CD4-positive, alpha-beta T cell treated with Interleukin-17A for 4 hours (primary cell): ENCODE measurements at places on chromosomes 2 and 18.

GRCh38 chr18:54867131-54867530 is 38.9 kb downstream of the RAB27B start:
- no peak for DNase-seq

DNA sequence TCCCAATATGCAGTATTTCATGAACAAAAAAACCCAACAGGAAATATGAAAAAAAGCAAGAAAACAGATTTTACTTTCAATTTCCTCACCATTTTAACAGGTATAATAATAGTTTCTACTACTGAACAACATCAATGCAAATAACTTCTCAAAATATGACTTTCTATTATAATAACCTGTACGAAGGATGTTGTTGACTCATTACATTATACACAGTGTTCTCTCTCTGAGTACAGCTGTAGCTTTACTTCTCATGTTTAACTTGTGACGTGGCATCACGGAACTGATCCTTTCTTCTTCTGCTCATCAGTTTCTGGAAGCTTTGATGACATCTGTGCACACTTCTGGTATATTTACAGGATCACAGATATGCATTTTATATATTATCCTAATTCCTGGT is 40.0 kb downstream of the FAM228A start:
- no peak for DNase-seq

GRCh38 chr2:225033440-225034318 is 8.6 kb downstream of the DOCK10 start:
- no peak for DNase-seq

- DNase-seq: no peak
These were observed 34.1 kb downstream of the SOCS6 start for GRCh38 chr18:70322928-70323327.

DNA sequence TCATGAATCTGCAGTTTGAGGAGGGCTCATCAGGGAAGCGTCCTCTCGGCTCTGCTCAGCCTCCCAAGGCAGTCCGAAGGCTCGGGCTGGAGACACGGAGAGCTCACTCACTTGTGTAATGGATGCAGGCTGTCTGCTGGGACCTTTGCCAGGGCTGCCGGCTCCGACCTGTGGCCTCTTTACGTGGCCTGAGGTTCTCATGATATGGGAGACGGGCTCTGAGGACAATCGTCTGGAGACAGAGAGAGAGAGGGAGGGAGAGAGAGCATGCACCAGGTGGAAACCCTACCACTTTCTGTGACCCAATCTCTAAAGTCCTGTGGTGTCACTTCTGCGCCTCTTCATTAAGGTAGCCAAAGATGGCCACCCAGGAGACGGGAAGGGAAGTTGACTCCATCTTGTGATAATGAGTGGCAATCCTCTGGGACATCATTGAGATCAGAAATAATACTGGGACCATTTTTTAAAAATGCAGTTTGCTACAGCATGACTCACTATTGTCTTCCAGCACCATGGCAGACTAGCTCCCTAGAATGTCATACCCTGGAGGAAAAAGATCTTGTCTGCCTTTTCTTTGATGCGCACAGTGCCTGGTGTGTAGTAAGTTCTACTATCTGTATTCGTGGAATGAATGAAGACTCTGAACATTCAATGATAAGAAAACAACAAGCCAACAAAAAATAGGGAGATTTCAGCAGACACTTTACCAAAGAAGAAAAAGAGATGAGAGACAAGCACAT is 60.2 kb downstream of the CD8B2 start:
- no peak for DNase-seq

DNA sequence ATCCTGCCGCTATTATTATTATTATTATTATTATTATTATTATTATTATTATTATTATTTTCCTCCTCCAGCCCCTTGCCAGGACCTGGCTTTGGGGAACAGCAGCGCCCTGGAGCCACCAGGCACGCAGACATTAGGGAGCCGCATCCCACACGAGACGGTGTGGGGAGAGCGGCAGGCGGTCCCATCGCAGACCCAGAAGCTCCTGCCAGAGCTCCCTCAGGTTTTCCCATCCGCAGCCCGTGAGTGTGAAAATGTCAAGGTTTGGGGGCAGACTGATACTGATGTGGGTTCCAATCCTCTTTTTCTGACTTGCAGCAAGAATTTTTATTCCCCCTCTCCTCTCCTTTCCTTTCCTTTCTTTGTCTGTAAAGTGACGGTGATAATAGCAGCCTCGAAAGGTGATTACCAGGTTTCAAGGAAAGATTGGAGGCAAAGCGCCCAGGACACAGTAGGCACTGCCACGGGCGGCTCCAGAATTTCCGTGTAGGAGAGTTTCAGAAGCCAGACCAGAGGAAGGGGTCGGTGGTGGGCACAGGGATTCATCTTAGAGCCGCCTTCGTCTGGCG is 816 bp downstream of the SCTR start:
- no peak for DNase-seq

DNA sequence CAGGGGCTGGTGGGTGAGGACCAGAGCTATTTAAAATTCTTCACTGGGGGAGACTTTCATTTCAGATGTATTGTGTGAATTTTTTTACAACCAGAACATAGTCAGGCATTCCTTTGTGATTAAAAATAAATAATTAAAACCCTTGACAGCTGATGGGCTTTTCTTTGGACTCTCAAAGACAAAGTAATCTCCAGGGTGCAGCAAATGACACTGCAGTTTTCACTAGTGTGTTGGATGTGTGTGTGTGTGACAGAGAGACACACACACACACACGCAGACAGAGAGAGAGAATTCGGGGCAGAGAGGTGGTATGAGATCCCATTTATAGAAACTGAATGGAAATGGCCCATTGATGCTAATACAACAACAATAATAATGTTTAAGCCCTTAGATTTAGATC is 10.3 kb upstream of the GALNT14 start:
- DNase-seq: no peak

GRCh38 chr18:3350566-3351527 is 88.9 kb downstream of the MYL12B start:
- no peak for DNase-seq

DNA sequence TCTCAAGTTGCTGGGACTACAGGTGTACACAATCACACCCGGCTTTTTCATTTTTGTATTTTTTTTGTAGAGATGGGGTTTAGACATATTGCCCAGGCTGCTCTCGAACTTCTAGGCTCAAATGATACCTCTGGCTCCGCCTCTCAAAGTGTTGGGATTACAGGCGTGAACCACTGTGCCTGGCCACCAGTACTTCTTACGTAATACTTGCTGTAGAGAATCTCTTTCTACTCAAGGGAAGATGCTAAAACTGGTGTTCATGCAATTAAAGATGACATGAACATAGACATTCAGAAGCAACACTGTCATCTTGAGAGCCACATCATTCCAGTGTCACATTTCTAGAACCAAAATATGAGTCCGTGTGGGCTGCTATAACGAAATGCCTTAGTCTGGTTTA is 53.7 kb upstream of the FRZB start:
- DNase-seq: no peak

DNA sequence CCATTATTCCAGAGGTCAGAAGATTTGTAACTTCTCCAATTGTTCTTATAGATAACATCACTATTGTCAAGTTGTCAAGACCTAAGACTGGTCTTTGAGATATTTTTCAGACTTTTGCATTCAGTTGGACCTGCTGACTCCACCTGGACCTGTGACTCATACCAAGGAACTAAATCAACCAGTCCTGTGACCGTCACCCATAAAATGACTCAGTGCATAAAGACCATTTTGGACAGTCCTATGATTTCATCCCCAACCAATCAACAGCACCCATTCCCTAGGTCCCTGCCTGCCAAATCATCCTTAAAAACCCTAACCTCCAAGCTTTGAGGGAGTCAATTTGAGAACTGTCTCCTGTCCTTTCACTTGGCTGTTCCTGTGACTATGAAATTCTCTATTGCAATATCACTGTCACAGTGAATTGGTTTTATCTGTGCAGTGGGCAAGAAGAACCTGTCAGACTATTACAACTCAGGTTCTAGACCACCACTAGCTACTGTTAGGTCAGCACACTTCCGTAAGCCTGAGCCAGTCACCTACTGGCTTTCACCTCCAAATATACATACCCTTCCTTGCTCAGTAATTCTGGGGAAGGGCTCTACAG is 17.1 kb downstream of the DPP4 start:
- no peak for DNase-seq

DNA sequence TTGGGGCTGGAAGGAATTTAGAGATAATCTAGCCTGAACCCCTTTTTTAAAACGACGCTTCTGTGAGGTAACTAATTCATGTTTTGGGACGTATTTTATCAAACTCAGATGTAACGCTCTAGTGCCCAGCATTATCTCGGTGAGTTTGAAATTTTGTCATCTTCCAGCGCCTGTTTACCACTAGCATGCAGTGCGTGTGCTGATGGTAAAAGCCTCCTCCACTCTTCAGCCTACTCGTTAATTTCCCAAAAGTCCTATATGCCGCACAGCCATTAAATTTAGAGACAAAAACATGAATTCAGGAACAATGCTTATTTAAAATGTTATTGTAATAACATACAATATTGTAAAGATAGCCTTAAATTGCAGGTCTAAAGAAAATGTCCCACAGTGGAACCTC is 2.8 kb downstream of the ZCCHC2 start:
- DNase-seq: no peak

DNA sequence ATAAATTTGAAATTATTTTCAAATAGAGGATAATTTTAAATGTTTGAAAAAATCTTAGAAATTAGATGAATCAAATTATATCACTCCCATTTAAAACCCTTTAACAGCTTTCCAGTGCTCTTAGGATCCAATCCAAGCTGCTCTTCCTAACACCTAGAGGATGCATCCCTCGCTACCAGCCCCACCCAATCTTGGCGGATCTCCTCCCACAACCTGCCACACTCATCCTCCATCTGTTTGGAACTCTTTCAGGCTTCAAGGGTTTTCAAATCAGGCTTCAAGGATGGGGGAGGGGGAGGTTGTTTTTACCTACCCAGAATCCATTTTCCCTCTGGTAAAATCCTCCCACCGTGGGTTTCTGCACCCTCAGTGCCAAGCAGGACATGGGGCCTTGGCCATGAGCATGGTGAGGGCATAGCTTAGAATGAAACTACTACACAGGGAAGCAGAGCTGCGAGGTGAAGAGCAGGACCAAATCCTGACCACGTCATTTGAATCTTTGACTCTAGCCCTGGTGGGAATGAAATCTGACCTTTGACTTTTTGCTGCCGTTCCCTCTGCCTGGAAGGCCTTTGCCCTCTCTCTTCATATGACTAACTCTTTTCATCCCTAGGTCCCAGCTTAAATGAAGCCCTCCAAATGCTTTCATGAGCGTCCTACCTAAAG is 113.0 kb upstream of the MAPRE2 start:
- no peak for DNase-seq

DNA sequence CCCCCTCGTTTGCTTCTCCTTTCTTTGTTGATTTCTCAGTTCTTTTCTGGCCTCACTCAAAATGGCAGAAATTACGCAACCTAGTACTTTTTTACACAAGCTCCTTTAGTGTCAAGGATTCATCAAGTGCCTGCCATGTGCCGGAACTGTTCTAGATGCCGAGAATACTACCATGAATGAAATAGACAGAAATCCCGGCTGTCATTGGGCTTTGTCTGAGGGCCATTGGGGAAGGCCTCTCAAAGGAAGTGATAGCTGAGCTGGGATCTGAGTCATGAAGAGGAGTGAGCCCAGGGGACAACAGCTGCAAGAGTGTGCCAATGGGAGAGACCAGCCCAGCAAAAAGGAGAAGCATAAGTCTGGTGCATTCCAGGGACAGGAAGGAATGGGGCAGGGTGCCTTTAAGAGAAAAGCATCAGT is 34.3 kb upstream of the PPP1CB start:
- no peak for DNase-seq

- DNase-seq: no peak
These were observed 518.4 kb upstream of the DCC start for GRCh38 chr18:51821610-51822009.

DNA sequence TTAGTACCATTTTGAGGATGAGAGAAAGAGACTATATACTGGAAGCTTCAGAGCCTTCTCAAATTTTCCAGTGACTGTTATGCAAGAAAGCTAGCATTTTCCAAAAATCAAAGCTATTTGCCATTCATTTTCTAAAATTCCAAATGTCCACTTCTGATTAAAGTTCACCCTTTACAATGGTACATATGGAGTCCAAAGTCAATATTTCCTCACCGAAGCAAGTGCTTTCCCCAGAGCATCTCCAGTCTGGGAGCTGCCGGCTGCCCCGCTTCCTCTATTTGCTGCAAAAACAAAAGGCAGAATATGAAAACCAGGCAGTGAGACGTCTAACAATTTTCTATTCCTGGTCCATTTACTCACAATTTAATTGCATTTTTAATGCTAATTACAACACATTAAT is 302.0 kb upstream of the CCDC68 start:
- DNase-seq: no peak

DNA sequence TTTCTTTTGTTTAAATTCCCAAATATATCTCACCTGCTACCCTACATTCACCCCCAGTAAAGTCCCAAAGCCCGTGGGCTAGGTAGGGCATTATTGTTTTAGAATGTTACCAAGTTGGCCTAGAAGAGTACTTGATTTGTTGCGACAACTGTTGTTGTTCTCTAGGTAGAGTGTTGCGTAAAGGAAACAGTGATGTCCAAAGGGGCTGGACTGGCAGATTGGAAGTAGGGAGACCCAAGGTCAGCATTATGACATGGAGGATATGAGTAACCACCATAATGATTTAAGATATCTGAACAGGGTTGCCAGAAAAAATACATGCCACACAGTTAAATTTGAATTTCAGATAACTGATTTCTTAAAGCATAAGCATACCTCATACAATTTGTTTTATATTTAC is 39.2 kb downstream of the SCN1A start:
- DNase-seq: no peak

- DNase-seq: peak; percentile 34
These were observed 5.9 kb downstream of the NFATC1 start for GRCh38 chr18:79401494-79402208.

DNA sequence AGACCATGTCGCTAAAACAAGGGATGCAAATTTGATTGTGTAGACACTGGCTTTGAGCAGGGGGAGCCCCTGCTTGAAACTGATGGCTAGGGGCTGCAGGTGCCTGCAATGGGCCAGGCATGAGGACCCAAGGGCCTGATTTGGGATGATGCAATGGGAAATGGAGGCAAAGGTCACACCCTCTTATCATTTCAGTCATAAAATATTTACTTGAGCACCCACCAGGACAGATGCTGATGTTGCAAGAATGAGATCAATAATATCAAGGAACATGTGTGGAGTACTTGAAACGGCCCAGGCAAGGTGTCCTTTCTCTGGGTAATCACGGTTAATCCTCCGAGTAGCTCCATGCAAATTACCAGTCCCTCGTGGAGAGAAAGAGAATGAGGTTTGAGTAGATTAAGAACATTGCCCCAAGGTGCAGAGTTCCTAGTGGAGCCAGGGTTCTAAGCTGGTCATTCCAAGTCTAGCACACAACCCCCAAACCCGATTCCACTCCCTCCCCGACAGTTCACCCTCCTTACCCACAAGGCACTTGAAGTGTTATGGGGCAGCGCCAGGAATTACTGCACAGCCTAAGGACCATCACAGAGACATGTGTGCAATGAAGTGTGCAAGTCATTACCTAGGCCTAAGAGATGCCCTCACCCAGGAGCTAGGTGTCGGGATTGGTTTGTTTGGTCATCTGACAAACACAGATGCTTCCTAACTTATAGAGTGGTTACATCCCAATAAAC is 14.0 kb upstream of the TMBIM1 start:
- DNase-seq: no peak
